ENCODE measurements at places on chromosomes 6 and 20.

DNA sequence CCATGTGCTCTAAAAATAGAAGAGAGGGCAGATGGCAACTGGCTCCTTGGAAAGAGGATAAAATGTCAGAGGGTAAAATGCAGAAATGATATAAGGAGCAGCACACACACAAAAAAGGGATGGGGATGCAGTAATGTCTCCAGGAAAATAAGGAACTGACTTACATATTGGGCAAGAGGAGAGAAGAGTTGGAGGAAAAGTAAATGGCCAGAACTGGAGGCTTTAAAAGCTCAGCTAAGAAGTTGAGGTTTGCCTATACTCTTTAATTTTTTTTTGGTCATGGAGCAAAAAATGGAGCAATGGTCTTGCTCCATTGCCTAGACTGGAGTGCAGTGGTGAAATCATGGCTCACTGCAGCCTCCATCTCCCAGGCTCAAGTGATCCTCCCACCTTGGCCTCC is 93.7 kb downstream of the SULF2 start:
- DNase-seq, result no peak

DNA sequence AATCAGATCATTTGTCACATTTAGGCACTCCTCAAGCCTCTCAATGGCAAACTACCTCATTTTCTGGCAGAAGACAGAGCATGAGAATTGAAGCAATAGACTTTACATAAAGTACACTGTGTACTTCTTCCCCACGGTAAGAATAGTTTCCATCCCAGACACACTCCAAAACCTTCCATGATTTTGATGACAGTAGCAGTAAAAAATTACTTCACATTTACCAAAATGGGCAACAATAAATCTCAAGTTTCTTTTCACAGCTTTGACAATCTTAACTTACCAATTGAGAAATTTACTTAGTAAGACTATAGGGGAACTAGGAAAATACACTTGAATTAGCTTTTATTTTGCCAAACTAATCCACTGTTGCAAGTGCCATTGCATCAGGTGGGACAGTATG is 353.8 kb downstream of the HAO1 start:
- DNase-seq, result no peak

GRCh38 chr20:53752583-53752970 is 158.9 kb upstream of the ZNF217 start:
- DNase-seq, result no peak

- DNase-seq, result no peak
These were observed 242.7 kb downstream of the SOX4 start for GRCh38 chr6:21836277-21836676.

DNA sequence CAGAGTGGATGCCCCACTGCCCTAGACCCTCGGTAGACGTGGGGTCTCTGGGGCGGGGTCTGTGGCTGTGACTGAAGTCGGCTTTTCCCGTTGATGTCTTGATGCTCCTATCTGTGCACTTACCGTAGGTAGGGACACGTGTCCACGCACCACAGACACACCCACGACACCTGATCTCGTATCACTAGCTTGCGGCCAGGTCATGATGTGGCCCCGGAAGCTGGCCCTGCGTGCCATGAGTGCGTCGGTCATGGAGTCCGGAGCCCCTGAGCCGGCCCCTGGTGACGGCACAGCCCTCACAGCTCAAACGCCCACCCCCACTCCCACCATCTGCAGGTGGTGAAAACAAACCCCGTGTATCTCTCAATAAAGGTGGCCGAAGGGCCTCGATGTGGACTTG is 33.9 kb upstream of the MRGBP start:
- no peak for DNase-seq

DNA sequence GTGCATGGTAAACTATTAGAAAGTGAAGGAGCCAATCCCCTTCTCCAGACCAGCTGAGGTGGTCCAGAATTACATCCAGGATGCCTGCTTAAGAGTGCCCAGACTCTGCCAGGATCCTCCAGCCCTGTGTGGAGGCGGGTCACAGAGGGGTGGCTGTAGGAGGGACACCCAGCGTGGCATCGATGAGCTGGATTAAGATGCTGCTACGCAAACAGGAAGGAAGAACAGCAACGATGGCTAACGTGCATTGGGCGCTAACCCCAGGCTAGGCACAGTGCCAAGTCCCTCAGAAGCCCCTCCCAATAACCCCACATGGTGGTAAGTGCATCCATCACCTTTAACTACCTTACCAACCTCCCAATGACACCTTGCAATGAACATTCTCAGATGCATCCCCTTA is 63.9 kb upstream of the MRPS10 start:
- DNase-seq, result peak; percentile 49

DNA sequence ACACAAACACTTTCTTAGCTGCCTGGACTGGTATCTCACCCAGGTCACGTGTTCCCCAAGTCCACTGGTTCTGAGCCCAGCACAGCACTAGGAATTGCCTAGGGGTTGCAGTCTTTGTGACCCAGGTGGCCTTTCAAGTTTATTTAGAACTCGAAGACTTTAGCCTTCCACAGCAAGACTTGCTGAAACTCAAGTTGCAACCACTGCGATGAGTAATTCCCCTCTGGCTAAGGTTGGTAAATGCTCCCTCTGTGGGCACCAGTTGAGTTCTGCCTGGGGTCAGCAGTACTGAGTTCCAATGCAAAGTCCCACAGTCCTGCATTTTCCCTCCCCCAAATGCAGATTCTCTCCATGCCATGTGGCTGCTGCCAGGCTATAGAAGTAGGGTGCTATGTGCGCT is 77.6 kb upstream of the MOCS1 start:
- no peak for DNase-seq

GRCh38 chr6:119166024-119166784 is 87.7 kb upstream of the FAM184A start:
- DNase-seq, result no peak

DNA sequence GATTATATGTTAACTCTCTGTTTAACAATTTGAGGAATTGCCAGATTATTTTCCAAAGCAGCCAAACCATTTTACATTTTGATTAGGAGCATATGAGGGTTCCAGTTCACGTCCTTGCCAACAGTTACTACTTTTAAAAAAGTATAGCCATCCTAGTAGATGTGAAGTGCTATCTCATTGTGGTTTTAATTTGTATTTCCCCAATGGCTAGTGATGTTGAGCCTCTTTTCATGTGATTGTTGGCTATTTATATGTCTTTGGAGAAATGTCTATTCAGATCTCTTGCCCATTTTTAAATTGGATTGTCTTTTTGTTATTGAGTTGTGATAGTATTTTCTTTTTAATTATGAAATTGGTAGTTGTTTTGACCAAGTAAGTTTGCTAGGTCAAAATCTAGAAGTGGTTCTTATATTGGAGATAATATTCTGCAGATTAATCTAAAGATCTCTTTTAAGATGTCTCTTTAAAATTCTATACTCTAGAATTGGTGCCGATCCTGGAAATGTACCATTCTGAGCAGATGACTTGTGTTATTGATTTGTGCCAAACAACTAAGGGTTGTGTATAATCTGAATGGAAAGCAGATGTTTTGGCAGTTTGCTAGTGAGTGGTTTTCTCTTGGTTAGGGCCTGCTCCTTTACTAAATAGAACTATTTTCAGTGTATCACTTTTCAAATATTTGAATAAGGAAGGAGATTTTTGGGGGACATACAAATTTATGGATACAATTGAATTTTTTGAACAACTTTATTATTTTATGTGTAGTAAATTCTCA is 99.5 kb downstream of the CDKAL1 start:
- DNase-seq, result no peak

DNA sequence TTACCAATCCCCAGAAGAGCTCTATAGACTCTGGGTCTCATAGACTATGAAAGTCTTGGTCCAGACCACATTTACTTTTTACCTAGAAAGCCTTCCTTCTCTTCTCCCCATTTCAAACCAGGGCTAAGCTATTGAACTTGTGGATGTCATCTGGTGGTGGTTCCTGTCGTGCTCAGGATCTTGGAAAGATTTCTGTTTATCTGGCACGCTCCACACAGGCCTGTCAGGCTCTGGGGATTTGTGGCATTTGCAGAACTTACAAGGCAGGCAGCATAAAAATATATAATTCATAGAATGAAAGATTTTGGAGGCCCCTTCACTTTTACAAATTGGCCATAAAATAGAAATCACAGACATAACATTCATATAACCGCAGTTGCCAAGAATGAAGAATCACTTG is 188.1 kb downstream of the UST start:
- DNase-seq, result no peak

DNA sequence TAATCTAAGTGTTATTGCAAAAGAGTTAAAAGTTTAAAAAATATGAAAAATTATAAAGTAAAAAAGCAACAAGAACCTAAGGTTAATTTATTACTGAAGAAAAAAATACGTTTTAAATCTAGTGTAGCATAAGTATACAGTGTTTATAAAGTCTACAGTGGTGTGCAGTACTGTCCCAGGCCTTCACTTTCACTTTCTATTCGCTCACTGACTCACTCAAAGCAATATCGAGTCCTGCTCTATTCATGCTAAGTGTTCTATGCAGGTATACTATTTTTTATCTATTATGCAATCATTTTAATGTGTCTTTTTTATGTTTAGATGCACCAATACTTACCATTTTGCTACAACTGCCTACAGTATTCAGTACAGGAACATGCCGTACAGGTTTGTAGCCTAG is 113.0 kb downstream of the MANEA start:
- no peak for DNase-seq

GRCh38 chr6:68655028-68655427 is 19.9 kb downstream of the ADGRB3 start:
- no peak for DNase-seq

All from activated T-helper 1 cell treated with Interleukin-2 at 50 U/mL for 16 hours (primary cell).